Stimulated activated CD4-positive, alpha-beta T cell treated with anti-CD3 and anti-CD28 coated beads, TNF-alpha, amount 100 ng/mL, for 1 hour (primary cell): ENCODE measurements at places on chromosomes 3 and 15.
A peak's percentile ranks its signal among the peaks of the same experiment; 100 is the strongest.

DNA sequence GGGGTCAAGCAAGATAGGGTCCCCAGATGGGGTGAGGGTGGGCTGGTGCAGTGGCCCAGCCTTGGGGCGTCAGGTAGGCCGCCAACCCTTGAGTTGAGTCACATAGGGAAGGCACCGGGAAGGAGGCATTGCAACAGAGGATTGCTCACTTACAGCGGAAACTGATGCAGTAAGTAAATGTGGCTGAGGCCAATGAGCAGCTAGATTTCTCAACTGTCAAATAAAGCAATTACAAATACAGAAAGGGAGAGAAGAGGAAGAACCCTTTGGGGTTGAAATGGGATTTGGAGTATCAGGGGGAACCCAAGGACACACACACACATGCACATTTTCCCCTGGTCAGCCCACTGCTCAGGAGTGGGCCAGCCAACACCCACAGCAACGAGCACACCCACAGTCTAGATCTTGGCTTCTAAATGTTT is 44.0 kb downstream of the CHSY1 start:
- DNase-seq = no peak

DNA sequence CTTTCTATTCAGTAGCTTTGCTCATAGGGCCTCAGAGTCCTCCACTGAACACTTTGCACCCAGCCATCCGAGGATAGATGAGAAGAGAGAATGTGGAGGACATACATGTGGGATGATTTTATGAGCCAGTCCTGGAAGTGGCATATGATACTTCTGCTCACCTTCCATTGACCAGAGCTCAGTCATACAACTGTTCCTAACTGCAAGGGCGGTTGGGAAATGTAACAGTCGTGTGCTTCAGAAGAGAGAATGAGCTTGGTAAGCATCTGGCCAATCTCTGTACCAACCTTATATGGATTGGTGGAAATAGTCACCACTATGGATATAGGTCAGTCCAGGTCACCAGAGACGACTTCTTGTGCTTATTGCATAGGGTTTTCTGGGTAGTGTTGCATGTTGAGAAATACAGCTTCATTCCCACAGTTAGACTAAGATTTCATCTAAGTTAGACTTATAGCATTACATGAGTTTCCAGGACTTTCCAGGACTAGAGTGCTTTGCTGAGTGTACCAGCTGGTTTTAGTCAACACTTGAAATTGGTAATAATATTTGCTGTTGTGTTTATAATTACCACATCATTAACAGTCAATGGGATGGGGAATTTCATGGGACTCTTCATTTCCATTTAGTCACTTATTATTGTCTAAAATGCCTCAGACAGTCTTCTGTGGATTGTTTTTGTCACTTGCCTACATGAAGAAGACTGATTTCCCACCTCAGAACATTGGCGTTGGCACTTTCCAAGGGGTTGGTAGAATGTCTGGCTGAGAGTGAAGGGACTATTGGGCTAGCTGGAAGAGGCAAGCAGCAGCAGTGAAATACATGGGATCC is 214.5 kb upstream of the ROPN1 start:
- no peak for DNase-seq

GRCh38 chr3:187230011-187230410 is 32.7 kb downstream of the RTP1 start:
- no peak for DNase-seq

DNA sequence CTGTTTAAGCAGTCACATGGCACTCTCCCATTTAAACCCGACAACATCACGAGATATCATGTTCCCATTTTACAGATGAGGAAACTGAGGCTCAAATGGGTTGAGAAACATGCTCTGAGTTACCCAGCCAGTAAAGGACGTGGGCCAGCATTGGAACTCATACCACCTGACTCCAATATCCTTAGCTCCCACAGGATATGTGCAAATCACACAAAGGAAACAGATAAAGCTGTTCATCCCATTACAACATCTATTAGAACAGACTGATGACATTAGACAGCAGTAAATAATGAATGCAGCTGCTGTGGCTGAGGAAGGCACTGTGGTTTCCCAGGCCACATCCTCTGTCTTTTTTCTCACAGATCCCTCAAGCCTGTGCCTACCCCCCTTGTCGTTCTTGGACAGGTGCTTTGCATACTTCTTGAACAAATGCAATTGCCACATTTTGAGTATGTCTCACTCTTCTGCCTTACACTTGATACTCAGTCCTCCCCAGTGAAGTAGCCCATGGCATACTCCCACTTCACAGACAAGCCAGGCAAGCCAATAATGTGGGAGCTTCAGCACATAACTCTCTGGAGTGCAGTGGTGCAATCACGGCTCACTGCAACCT is 17.7 kb downstream of the FRMD4B start:
- DNase-seq = no peak

DNA sequence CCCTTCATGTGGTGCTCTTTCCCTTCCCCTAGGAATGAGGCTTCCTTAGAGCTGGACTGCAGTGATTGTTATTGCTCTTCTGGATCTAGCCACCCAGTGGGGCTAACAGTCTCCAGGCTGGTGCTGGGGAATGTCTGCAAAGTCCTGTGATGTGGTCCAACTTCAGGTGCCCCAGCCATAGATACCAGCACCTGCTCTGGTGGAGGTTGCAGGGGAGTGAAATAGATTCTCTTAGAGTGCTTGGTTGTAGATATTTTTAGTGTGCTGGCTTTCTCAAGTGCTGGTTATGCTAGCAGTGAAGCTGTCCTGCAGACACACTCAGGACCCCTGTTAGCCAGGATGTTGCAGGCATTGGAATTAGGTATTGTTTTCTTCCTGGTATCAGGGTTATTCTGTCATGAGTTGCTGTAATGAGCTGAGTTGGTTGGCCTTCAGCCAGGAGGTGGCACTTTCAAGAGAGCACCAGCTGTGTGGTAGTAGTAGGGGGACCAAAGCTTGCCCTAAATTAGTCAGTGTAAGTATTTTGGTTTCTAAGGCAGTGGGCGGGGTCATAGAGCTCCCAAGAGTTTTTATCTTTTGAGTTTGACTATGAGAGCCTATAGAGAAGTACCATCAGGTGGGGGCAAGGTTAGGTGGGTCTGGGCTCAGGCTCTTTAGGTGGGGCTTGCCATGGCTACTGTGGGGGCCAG is 317.5 kb upstream of the SGO1 start:
- no peak for DNase-seq

GRCh38 chr3:146865175-146865755 is 260.1 kb upstream of the PLSCR5 start:
- no peak for DNase-seq

DNA sequence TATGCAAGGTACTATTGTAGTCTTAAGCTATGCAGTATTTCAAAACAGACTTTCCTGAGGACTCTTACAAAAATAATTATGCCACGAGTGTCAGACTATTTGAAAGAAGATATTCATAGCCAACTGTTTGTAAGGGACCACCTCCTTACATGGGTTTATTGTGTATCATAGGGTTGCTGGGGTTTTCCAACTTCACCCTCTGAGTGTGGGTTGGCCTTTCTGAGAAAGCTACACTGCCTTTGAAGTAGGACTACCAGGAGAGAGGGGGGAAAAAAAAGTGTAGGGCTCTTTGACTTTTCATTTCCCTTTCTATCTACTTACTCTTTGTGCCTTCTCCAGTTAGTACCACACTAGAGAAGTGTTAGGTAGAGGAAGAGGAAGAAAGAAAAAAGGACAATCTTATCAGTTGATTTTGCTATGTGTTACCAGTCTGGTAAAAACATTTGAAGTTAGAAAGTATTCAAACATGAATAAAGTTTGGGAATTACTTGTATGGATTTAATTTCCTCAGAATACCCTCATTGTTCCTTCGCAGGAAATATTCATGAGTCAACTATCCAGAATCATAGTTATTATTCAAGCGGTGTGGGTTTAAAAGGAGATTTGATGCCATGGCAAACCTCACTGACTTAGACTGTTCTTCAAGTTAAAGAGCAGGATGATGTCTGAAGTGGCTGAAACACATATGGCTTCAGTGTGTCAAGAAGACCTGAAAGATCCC is 329.3 kb upstream of the THBS1 start:
- no peak for DNase-seq

DNA sequence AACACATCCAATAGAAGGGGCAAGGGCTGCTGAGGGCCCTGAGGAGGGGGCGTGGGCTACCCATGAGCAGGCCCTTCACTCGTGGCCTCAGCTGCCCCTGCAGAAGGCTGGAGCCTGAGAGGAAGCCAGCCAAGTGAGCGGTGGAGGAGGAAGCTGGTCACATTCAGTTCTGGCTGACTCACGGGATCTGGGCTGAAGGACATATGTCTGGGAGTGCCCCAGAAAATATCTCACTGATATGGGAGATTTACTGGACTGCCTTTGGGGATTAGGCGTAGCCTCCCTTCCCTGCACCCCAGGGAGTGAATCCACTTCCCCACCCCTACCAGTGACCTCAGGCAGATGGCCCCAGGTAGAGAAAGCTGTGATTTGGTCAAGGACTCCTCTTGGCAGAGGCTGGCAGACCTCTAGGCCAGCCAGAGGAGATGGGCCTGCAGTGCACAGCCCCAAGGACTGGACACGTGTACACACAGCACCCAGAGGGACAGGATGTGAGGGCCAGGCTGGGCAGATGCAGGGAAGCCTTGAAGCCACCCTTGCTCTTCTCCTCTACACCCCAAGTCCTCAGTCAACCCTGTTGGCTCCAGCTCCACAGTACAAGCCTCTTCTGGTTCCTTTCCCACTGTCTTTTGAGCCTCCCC is 14.2 kb upstream of the ANKDD1A start:
- DNase-seq = no peak

GRCh38 chr15:48466820-48467219 is 135.6 kb downstream of the DUT start:
- DNase-seq = no peak

GRCh38 chr3:71130471-71131374 is 452.8 kb downstream of the FOXP1 start:
- peak; percentile 45 for DNase-seq

DNA sequence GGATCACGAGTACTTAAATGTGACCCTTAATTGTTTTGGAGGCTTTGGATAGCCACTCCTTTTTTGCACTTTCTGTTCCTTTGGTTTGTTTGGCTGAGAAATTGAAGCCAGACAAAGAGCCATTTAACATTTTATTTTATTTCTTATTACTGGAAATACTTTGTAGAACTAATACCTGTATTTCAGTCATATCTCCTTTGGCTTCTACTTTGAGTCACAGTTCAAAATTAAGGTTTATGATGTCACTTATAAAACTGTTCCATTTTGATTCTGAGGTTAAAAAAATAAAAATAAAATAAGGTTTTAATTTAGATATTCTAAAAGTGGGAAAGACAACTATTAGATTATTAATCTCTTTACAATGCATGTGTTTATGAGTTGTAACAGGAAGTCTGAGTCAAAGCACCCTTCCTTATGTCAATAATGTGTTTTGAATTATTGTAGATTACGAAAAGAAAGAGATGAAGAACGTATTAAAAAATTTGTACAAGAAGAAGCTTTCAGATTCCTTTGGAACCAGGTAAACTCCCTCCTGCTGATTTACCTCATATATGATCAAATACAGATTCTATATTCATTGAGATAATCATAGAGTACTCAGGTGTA is 16.9 kb upstream of the NXPE3 start:
- DNase-seq = no peak

DNA sequence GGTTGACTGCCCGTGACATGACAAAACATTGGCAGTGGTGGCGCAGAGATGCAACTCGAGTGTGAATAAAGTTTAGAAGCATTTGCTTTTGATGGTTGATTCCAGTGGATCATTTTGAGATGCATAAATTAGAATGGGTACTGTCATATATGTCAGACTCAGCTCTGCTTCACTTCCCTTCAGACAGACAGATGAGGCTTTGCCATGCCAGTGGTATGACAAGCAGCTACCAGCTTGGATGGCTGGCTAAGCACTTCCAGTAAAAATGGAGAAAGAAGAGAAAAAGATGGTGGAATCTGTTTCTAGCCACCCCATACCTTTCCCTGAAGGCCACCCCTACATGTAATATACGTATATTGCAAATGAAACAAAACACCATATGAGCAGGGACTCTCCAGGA is 13.5 kb upstream of the CLEC3B start:
- DNase-seq = no peak

GRCh38 chr3:163952499-163952898 is 1125.8 kb downstream of the SI start:
- no peak for DNase-seq

- no peak for DNase-seq
These were observed 29.9 kb upstream of the LDHAL6B start for GRCh38 chr15:59176653-59177316.
